ENCODE measurements at places on chromosomes 1 and 21.
A peak's percentile ranks its signal among the peaks of the same experiment; 100 is the strongest.

DNA sequence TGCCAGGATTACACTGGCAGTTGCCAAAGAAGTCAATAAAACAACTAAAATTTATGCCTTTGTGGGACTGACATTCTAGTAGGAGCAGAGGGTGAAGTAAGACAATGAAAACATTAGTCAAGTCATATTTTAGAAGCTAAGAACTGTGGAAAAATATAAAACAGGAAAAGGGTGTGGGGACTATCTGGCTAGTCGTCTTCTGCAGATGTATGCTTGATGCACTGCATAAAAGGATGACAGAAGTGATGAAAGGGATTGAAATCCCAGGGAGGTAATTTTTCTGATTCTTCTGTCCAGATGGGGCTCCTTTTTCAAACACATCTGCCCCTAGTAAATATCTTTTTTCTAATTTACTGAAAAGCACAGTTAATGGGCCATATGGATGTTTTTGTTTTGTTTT lies 706.3 kb downstream of the ADGRL2 start:
- DNase-seq, result no peak
- no peaks in the 10 kb centered on the region for H3K4me1 ChIP-seq
- H3K36me3 ChIP-seq, result no peaks in the 10 kb centered on the region
- no peak overlapping the region for H3K27ac ChIP-seq
- H3K27me3 ChIP-seq, result no peaks in the 10 kb centered on the region

DNA sequence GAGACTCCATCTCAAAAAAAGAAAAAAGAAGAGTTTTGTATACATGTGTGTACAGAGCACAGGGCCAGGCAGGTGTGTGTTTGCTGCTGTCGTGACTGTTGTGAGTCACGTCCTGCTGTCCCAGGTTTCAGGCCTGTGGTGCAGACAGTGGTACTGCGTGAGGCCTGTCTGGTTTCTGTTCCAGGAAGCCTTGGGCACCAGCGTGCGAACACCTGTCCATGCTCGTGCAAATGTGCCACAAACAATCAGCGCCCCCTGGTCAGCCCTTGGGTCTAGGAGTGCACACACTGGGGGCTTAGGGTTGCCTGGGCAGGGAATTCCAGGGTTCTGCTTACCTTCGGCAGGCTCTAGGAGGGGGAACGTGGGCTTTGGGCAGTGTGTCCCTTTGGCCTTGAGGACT lies 16.9 kb downstream of the GPR157 start:
- H3K27ac ChIP-seq, result no peak overlapping the region
- no peak for DNase-seq
- no peaks in the 10 kb centered on the region for H3K27me3 ChIP-seq
- H3K4me1 ChIP-seq, result peaks cover 3% of the 10 kb centered on the region

DNA sequence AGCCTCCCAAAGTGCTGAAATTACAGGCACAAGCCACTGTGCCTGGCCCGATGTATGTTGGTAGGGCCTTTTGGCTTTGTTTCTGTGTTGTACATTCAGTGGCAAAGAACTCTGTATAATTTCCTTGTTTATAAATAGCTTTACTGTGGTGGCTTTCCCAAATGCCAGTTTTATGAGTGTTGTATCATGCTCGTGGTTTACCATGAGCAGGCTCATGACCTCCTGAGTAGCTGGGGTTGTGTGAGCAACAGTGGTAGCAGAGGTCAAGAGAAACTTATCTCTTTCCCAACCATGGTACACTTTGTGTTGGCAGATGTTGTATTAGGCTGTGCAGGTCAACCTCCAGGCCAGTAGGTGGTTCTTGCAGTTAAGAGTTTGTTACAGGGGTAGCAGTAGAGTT lies 420.4 kb upstream of the BEND5 start:
- no peaks in the 10 kb centered on the region for H3K36me3 ChIP-seq
- H3K4me3 ChIP-seq, result no peak overlapping the region
- DNase-seq, result no peak
- no peaks in the 10 kb centered on the region for H3K4me1 ChIP-seq
- no peak overlapping the region for H3K27ac ChIP-seq

DNA sequence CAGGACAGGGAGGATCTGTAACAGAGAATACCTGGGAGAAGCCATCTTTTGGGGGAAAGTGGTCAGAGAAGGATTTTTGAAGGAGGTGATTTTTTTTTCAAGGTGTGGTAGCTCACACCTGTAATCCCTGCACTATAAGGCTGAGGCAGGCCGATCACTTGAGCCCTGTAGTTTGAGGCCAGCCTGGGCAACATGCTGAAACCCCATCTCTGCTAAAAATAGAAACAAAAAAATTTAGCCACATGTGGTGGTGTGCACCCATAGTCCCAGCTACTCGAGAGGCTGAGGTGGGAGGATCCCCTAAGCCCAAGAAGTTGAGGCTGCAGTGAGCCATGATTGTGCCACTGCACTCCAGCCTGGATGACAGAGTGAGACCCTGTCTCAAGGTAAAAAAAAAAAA lies 67.4 kb upstream of the ARTN start:
- H3K36me3 ChIP-seq, result no peaks in the 10 kb centered on the region
- H3K27ac ChIP-seq, result peak overlapping the region; percentile 39

GRCh38 chr1:58789322-58789856 lies 5.5 kb upstream of the JUN start:
- H3K36me3 ChIP-seq, result no peaks in the 10 kb centered on the region
- no peak overlapping the region for H3K27ac ChIP-seq
- no peak for DNase-seq
- H3K4me1 ChIP-seq, result no peaks in the 10 kb centered on the region
- no peak overlapping the region for H3K4me3 ChIP-seq

GRCh38 chr1:43518935-43519686 lies 11.6 kb upstream of the PTPRF start:
- no peak for DNase-seq
- no peaks in the 10 kb centered on the region for H3K27me3 ChIP-seq
- no peaks in the 10 kb centered on the region for H3K36me3 ChIP-seq
- no peak overlapping the region for H3K27ac ChIP-seq
- no peak overlapping the region for H3K4me3 ChIP-seq

- peaks cover 15% of the 10 kb centered on the region for H3K4me1 ChIP-seq
- no peaks in the 10 kb centered on the region for H3K27me3 ChIP-seq
- H3K4me3 ChIP-seq, result no peak overlapping the region
- H3K36me3 ChIP-seq, result no peaks in the 10 kb centered on the region
- no peak for DNase-seq
Observed at GRCh38 chr1:31574749-31575368, 1.5 kb upstream of the TINAGL1 start.

DNA sequence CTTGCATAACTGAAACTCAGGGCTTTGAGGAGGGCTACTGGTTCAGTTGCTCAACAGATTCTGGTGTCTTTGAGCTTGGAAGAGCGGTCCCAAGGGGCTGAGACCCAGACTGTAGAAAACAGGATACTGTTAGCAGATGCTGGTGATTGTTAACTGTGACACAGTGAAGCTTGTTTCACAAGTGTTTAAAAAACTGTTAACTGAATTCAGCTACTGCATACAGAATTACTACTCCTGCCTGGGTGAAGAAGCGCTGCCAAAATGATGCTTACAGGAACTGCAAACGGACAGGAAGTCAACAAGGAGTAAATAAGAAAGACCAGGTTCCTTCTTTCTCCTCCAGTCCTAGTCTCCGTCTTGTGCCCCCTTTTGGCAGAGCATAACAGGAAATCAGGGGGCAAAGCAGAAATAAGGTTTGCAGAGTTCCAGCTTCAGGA lies 195.3 kb upstream of the USP25 start:
- H3K27me3 ChIP-seq, result no peaks in the 10 kb centered on the region
- no peak overlapping the region for H3K4me3 ChIP-seq
- no peak for DNase-seq
- no peaks in the 10 kb centered on the region for H3K36me3 ChIP-seq
- H3K27ac ChIP-seq, result no peak overlapping the region

DNA sequence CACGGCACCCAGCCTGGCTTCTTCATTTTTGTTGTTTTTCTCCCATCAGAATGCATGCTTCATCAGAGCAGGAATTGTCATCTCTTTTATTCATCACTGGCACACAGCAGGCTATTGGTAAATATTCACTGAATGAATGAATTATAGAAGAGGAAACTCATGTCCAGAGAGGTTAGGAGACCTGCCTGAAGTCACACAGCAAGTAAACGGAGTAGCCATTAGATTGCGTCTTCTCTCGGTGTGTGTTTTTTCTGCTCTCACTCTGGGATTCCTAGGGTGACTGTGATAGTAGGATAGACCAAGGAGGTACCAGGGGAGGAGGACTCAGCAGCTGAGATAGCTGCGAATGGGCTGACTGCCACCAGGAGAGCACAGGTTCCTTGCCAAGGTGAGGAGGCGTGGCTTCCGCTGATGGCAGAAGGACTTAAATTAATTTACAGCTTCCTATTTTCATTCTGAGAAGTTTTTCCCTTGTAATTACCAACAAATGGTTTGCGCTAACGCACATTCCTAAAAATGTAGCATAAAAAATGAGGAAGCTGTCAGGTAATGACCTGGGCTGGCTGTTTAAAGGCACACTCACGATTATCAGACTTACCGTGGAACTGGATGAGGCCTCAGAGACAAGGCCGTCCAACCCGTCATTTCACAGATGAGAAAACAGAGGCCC lies 4.5 kb upstream of the NCMAP start:
- H3K4me3 ChIP-seq, result no peak overlapping the region
- H3K27ac ChIP-seq, result no peak overlapping the region
- no peaks in the 10 kb centered on the region for H3K36me3 ChIP-seq

DNA sequence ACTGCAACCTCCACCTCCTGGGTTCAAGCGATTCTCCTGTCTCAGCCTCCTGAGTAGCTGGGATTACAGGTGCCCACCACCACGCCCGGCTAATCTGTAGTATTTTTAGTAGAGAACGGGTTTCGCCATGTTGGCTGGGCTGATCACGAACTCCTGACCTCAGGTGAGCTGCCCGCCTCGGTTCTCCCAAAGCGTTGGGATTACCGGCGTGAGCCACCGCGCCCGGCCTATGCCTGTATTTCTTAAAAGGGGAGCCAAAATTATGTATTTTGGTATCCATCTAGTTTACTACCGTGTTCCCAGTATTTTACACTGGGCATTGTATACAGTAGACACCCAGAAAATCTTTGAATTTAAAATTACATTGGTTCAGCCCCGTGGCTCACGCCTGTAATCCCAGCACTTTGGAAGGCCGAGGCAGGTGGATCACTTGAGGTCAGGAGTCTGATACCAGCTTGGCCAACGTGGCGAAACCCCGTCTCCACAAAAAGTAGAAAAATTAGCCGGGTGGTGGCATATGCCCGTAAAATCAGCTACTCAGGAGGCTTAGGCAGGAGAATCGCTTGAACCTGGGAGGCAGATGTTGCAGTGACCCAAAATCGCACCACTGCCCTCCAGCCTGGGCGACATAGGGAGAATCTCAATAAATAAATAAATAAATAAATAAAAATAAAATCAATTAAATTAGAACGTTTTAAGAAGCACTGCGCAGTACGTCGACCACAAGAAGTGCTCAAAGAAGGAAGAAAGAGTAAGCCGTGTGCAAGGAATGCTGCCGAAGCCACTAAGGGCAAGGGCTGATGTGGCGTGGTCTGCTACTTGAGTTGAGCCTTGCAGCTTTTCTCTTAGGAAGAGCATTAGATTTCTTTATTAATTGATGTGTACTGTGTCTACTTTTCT lies 1.5 kb upstream of the THRAP3 start:
- DNase-seq, result no peak
- peaks cover 24% of the 10 kb centered on the region for H3K4me1 ChIP-seq
- peak overlapping the region; percentile 94 for H3K27ac ChIP-seq

GRCh38 chr1:247358920-247359319 lies 27.3 kb upstream of the ZNF496 start:
- no peak overlapping the region for H3K27ac ChIP-seq
- H3K27me3 ChIP-seq, result no peaks in the 10 kb centered on the region
- no peak overlapping the region for H3K4me3 ChIP-seq
- peaks cover 5% of the 10 kb centered on the region for H3K4me1 ChIP-seq
- H3K36me3 ChIP-seq, result no peaks in the 10 kb centered on the region
- peak; percentile 75 for DNase-seq

DNA sequence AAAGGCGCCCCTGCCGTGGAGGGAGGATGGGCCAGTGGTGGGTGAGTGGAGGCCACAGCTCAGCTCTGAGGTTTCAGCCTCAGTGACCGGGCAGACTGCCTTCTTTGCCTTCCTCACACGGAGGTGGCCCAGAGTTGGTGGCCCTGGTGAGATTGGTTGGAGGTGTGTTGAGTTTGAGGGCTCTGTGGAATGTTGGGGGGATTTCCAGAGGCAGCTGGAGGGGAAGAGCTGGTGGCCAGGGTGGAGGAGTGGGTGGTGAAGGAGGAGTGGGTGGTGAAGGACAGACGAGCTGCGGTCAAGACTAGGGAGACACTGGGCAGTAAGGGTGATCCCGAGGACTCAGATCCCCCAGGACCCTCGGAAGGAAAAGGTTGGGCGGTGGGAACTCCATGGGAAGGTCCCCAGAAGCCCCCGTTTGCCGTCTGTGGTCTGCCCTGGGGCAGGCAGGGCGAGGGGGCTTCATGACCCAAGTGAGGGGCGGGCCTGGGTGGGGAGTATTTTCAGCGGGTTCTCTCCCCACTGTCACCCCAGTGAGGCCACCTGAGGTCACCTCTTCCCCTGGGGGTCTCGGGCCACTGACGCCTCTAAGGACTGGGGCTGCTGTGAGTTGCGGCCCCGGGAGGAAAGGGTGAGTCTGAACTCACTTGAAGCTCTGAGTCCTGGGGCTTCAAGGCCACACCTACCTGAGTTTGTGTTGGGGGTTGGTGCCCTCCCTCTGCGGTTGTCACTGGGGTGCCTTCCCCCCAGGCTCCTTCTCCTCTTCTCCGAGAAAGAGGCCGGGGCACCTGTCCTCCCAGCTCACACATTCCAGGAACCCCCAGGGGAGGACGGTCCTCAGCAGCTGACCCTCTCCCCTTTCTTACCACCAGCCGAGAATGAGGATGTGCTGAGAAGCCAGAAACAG lies 22.7 kb upstream of the PIK3CD start:
- H3K4me3 ChIP-seq, result no peak overlapping the region
- H3K27me3 ChIP-seq, result peaks cover 23% of the 10 kb centered on the region
- no peak for DNase-seq
- H3K36me3 ChIP-seq, result no peaks in the 10 kb centered on the region

- H3K36me3 ChIP-seq, result no peaks in the 10 kb centered on the region
- DNase-seq, result peak; percentile 74
- no peak overlapping the region for H3K27ac ChIP-seq
- H3K27me3 ChIP-seq, result peaks cover 30% of the 10 kb centered on the region
- H3K4me1 ChIP-seq, result peaks cover 13% of the 10 kb centered on the region
Observed at GRCh38 chr1:147723691-147724323, 36.6 kb downstream of the GJA5 start.

- no peak overlapping the region for H3K27ac ChIP-seq
- no peaks in the 10 kb centered on the region for H3K4me1 ChIP-seq
- no peaks in the 10 kb centered on the region for H3K27me3 ChIP-seq
- no peaks in the 10 kb centered on the region for H3K36me3 ChIP-seq
Observed at GRCh38 chr21:17709266-17709611, 96.5 kb upstream of the BTG3 start.

- H3K27me3 ChIP-seq, result peaks cover 48% of the 10 kb centered on the region
- H3K36me3 ChIP-seq, result no peaks in the 10 kb centered on the region
- H3K4me1 ChIP-seq, result no peaks in the 10 kb centered on the region
- no peak overlapping the region for H3K4me3 ChIP-seq
- DNase-seq, result no peak
- no peak overlapping the region for H3K27ac ChIP-seq
Observed at GRCh38 chr1:214186103-214186824, 94.7 kb upstream of the SMYD2 start.

DNA sequence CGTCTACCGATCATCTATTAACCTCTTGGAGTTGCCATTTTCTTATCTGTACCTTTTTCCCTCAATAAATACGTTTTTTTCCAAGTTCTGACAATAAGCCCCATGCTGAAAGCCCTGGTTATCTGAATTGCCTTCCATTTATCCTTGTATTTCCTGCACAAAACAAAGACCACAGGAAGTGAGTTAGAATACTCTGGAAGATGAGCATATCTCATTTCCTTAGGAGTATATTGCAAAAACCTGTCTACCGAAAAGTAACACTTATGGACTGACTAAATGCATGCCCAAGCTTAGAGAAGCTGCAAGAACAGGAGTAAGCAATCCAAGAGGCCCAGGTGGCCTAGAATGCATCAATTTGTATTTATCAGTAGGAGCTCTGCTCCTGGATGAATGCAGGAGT lies 39.9 kb downstream of the DIRAS3 start:
- no peaks in the 10 kb centered on the region for H3K36me3 ChIP-seq
- no peaks in the 10 kb centered on the region for H3K4me1 ChIP-seq
- DNase-seq, result peak; percentile 14
